B cell (primary cell): ENCODE measurements at places on chromosomes 5 and 9.

GRCh38 chr9:133609311-133610098, at the start of gene FAM163B:
FAM163B (minus strand) TSS chr9:133609389; CDS start chr9:133580223, 29,166 bp downstream.
- DNase-seq, result peak; percentile 21

DNA sequence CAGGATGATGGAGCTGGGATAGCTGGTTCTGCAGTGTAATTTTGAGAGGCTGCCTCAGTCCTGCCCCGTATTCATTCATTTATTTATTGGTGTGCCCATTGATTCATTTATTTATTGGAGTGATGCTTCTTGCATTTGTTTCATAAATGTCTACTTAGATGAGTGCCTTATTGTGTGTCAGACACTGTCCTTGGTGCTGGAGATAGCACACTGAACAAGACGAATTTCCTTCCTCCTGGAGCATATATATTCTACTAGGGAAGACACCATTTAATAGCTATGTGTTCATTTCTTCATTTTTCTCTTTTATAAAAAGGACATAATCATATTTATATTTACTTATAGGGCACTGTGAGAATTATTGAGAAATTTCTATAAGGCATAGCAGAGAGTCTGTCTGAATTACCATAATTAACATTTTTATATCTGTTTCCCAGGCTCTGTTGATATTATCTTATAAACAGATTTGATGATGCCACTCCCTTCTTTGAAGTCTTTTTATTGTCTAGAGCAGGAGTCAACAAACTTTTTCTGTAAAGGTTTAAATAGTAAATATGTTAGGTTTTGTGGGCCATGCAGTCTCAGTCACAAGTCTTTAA, 433.9 kb upstream of the ZNF608 start:
- DNase-seq, result no peak

DNA sequence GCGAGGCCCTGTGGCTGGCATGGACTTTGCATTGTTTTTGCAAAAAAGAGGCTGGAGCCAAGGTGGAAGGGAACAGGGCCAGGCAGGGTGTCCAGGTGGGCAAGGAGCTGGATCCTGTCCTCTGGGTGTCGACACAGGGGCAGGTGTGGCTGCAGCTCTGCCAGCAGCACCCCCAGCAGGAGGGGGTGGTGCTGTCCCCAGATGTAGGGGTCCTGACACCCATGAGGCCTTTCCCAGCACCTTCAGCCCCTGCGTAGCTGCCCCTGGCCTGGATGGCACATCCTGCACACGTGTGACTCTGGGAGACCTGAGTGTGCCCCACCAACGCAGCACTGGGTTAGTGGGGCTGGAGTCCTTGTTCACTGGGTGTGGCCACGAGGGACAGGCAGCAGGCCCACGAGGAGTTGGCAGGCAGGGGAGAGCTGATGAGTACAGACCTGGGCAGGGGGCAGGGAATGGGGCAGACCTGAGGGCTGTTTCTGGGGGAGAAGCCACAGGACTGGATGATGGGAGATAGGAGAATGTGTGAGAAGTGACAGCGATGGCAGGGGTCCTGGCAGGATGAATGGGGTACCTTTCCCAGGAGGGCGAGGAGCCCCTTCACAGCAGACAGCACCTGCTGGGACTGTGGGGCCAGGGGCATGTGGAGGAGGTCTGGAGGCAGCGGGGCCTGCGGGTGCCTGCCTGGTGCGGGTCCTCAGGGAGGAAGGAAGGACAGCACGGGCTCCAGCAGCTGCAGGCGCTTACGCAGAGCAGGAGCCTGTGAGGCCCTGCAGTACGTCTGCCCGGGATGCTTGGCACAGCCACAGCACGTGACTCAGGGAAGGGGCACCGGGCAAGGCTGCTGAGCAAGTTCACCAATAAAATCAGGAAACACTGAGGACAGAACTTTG, 3.6 kb upstream of the RASGEF1C start:
- no peak for DNase-seq

GRCh38 chr5:153276151-153276550, 214.3 kb upstream of the GRIA1 start:
- no peak for DNase-seq

DNA sequence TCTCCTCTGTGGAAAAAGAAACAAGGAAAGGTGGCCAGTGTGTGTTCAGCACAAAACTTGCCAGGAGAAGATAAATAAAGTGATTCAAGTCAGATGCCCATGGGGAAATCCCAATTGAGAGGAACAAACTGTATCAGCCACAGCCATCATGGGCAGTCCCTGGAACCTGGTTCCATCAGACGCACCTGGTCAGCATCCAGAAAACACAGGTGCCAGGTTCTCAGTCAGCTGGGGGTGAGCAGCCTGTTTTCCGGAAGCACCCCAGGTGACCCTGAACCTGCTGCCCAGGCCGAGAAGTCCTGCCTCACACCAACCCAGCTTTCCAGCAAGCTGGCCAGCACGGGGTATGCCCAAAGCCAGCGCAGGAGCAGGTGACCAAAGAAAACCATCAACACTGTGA, 30.5 kb downstream of the PTCH1 start:
- DNase-seq, result no peak

GRCh38 chr9:2263665-2264064, 248.5 kb downstream of the SMARCA2 start:
- DNase-seq, result peak; percentile 24

- DNase-seq, result no peak
Measured at GRCh38 chr9:77753180-77753579, 105.1 kb upstream of the GNA14 start.

- DNase-seq, result no peak
Measured at GRCh38 chr9:35730486-35730854, 1.5 kb downstream of the TLN1 start.

- no peak for DNase-seq
Measured at GRCh38 chr5:38519476-38519875, 37.0 kb downstream of the LIFR start.

DNA sequence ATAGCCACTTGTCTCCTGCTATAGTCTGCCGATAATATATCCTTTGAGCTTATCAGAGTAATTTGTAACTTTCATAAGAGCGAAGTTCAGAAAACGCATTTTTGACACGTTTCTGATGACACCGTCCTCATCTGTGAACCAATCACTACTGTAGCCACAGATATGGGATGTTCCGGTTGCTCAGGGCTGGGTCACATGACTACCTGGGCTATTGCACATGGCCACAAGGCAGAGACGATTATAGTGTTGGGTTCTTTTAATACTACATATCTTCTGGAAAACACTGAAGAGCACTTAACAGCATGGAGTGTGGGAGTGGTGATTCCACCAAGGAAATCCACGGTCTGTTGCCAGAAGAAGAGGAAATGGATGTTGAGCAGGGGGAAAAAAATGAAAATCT, 115.0 kb upstream of the ADRA1B start:
- DNase-seq, result no peak

GRCh38 chr9:136831002-136831719, 11.1 kb upstream of the AJM1 start:
- DNase-seq, result no peak

DNA sequence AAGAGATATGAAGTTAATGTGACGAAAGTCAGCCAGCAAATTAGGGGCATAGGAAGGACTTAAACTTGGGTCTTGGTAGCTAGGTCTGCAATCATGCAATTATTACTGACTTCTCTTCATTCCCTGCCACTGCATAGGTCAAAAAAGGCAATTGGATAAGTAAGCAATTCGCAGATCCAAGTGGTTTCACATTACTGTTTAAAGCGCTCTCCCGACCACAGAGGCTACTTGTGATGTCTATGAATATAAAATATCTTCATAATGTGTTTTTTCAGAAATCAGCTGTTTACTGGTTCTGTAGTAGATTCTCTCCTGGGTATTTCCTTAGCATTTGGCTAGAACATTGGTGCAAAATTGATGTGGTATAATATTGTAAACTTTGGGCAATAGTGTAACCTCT, 174.7 kb upstream of the PTGER4 start:
- DNase-seq, result no peak

- DNase-seq, result no peak
Measured at GRCh38 chr5:92836855-92837755, 743.9 kb downstream of the NR2F1-AS1 start.

DNA sequence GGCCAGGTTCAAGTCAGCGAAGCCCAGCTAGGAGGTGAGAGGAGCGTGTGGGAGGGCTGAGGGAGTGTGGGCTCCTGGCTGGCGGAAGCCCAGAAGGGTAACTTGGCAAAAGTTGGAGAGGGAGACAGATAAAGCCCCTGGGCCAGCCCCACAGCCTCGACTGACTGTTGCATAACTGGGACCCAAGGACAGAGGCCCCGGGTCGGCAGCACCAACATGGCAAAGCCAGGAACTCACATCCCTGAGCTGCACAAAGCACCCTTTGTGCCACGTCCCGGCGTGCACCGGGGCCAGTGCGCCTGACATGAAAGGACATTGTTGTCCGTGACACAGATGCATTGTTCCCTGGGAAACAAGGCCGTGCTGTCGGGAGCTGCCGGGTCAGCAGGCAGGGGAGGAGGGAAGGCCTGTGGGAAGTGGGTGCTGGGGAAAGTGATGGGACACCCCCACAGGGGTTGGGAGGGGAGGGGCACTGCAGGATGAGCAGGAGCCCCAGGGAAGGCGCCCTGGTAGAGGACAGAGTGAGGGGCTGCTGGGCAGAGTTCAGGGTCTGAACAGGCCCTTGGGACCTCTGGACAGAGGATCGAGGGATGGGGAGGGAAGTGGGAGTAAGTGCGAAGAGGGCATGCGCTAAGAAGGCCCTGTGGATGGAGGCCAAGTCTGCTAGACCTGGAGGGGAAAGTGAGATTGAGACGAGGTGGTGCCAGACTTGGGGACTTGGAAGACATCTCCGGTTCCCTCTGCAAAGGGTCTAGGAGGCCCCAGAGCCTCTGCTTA, 13.0 kb upstream of the DPM2 start:
- DNase-seq, result no peak

- peak; percentile 36 for DNase-seq
Measured at GRCh38 chr5:176818391-176819098, 8.2 kb downstream of the UNC5A start.

GRCh38 chr5:119951330-119951934, 322.1 kb downstream of the FAM170A start:
- no peak for DNase-seq

GRCh38 chr9:8705861-8706260, 906.3 kb upstream of the DMAC1 start:
- no peak for DNase-seq
